ENCODE measurements at places on chromosomes 5 and 9.
A peak's percentile ranks its signal among the peaks of the same experiment; 100 is the strongest.

- DNase-seq: no peak
Measured at GRCh38 chr5:3858524-3858923, 262.9 kb downstream of the IRX1 start.

- DNase-seq: no peak
Measured at GRCh38 chr9:13165236-13165945, 114.1 kb downstream of the MPDZ start.

GRCh38 chr5:73158313-73158712 lies 14.7 kb upstream of the TMEM174 start:
- DNase-seq: no peak

DNA sequence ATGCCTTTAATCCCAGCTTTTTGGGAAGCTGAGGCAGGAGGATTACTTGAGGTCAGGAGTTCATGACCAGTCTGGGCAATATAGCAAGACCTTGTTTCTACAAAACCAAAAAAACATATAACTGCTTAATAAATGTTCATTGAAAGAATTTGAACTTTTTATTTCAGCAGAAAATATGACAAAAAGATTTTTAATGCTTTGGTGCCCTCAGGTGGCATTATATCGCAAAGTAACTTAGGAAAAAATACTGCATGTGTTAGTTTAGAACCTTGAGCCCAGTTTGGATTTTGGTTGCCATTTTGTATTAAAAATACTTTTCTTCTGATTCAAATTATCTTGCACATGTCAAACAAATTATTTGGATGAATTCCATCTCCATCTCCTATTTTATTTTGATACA lies 103.2 kb downstream of the GPBP1 start:
- no peak for DNase-seq

GRCh38 chr9:87826331-87826730 lies 56.3 kb upstream of the SPATA31E1 start:
- DNase-seq: no peak

DNA sequence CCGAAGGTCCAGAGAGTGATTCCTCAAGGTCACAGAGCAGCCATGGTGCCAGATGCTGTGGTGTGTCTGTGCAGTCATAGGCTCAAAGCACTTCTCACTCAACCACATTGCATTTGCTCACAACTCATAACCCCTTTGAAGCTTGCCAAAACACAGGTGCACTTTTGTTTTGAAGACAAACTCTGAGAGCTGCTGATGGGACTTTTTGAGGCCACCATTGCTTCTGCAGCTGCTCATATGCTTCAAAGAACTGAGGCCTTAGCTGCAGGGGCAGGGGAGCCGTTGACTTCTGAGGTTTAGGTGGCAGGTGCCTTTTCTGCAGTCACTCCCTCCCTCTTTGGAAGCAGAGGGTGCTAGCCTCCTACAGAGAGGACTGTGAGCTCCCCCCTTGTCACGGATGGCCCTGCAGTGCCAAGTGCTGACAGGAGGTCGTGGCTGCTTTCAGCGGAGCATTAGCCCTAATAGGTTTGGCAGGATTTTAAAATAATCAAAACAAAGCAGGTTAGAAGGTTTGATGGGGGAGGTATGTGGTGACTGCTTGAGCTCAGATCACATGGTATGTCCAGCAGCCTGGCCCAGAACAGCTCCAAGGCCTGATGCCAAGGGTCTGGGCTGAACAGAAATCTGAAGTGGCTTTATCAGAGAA lies 232.1 kb downstream of the MAN2A1 start:
- DNase-seq: no peak

DNA sequence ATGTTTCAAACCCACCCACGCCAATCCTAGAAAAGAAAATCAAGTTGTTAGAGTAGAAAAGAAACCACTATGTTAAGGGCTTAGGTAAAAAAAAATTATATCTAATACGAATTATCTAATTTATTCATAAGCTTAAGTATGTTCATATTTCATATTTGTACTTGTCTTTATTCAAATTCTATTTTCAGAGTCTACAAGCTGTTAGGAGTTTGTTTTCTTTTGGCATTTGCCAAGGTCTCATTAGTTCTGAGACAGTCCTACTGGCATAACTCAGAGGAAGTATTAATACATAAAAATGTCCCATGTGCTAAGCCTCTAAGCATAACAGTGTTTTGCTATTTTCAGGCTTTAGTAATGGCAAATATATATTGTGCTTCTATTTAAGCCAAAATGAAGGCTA lies 57.6 kb downstream of the STARD4 start:
- DNase-seq: no peak

DNA sequence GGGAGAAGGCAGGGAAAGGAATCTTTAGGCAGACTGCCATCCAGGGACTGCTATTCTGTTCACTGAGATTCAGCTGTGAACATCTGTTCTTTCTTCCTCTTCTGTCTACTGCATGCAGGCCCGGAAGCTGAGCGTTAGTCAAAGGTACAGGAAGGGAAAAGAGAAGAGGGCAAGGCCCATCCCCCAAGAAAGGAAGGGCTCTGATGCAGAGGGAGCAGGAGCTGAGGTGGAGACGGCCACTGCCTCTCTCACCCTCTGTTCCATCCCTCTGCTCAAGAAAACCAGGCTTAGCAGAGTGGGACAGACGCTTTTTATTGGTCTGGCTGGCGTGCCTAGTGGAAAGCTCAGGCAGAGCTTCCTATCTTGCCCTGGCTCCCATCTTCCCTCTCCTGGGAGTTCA lies 57.6 kb downstream of the PFDN1 start:
- peak; percentile 3 for DNase-seq

DNA sequence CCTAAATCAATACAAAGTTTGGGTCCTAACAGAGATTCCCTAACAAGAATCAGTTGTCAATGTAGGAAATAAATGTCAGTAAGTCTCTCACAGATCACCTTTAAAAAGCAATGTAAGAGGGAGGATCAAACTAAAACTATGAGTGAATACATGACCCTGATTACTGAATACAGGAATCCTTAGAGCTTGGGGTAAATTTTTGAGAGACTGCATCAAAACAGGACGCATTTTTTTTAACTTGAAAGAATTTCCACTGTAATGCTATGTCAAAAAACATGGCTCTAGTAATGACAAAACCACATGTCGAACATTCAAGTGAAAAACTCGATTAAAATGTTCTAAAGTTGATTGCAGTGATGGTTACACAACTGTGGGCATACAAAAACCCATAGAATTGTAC lies 21.9 kb downstream of the ZDHHC21 start:
- no peak for DNase-seq

- DNase-seq: no peak
Measured at GRCh38 chr5:155591273-155591672, 577.7 kb downstream of the KIF4B start.

GRCh38 chr5:142548739-142549275 lies 137.1 kb downstream of the FGF1 start:
- peak; percentile 30 for DNase-seq

GRCh38 chr9:136031094-136031493 lies 64.0 kb downstream of the NACC2 start:
- DNase-seq: no peak

DNA sequence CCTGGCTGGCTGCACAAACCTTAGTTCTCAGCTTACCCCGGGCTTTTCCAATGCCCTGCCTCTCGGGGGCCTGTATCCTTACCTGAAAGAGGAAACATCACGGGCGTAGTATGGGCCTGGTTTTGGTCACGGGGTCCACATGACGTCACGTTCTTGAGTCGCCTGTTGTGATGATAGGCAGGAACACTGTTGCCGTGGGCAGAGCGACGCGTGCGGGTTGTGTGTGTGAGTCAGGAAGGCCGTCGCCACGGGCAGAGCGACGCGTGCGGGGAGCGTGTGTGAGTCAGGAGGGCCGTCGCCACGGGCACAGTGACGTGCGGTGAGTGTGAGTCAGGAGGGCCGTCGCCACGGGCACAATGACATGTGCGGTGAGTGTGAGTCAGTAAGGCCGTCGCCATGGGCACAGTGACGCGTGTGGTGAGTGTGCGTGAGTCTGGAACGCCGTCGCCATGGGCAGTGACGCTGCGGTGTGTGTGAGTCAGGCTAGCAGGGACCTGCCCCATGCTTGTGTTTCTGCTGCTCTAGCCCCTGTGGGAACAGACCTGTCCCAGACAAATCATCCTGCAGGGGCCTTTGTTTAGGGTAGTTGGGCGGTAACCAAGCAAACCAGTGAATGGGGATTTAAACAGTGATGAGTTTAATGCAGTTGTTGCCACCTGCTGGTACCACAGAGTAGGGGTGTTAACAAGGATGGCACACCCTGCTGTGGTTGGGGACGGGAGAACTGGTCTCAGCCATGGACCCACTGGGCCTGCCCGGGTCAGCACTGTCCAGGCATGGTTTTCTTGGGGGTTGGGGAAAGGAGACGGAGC lies 19.8 kb downstream of the TRIP13 start:
- no peak for DNase-seq
